ENCODE measurements at places on chromosomes 6 and 20.
A peak's percentile ranks its signal among the peaks of the same experiment; 100 is the strongest.

GRCh38 chr20:30288346-30288745, 969.1 kb upstream of the DEFB115 start:
- no peak for DNase-seq

DNA sequence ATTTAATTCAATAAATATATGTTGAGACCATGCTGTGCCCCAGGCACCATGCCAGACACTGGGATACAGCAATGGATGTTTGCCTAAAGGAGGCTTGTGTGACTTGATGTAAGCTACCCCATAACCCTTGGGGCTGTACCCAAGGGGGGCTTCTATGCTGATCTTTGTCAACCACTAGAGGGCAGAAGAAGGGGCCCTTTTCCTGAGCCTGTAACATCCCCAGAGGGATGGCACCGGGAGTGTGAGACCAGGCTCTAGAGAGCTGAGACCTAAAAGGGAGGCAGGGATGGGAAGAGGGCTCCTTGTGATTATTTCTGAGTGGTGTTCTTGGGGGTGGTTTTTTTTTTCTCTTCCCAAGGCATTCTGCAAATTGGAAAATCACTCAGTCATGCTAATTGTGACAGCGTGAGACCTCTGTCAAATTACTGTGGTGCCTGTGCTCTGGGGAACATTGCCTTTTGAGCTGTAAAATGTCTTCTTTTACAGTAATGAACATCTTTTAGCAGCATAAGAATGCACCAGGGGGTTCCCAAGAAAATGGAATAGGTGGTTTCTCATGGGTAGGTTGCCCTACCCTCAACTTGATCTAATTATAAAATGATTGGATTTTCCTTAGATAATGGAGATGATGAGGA, 138.7 kb upstream of the SLC24A3 start:
- DNase-seq: no peak

- DNase-seq: no peak
These were observed 333.4 kb downstream of the THBS2 start for GRCh38 chr6:168920289-168920688.

- no peak for DNase-seq
These were observed 22.9 kb downstream of the GTF2H5 start for GRCh38 chr6:158191032-158191431.

DNA sequence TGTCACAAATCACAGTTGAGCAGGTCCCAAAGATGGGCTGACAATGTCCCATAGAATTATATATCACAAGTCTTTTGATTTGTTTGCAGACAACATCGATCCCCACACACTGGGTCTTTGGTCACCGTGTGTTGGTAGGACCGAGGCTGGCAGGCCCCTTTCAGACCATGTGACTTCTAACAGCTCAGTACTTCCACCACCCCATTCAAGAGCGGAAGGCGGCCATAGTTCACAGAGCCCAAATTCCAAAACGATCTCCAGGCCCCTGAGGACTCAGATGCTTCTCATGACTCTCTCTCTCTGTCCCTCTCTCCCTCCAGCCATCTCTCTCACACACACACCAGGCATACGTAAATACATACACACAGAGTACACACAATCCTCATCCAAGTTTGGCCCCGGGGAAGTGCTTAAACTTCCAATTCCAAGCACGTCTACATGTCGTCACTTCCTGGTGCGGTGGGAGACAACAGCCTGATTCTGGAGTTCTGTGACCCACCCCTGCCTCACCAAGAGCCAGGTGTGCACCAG, 155.9 kb upstream of the INSM1 start:
- DNase-seq: no peak

- DNase-seq: no peak
These were observed 38.0 kb upstream of the GMPR start for GRCh38 chr6:16200321-16200883.

DNA sequence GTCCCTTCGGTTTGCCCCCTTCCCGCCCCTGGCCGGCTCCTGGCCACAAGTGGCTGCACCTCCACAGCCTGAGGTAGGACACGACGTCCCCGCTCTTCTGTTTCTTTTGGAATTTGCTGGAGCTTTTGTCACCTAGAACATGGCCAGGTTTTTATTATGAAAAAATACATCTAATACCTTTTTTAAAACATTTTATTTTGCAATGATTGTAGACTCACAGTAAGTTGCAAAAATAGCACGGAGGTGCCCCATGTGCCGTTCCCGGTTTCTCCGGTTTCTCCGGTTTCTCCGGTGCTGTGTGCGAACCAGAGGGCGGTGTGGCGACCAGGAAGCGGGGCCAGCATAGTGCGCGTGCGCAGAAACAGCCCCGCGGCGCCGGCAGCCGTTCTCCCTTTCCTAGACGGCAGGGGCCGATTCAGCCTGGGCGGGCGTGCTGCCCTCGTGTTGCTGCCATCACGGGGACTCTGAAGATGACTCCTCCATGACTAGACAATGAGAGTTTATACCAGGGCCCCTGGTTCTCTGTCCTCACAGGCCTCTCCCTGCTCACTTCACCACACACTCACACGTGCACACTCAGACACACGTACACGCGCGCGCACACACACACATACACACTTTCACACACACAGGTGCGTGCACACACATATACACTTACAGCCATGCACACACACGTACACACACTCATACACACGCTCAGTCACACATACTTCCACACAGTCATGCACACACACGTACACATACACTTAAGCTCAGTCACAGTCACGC, 102.1 kb downstream of the TMEM242 start:
- peak; percentile 68 for DNase-seq

GRCh38 chr20:56383334-56383733, 8.7 kb downstream of the AURKA start:
- DNase-seq: no peak

- no peak for DNase-seq
These were observed 325.6 kb upstream of the EYS start for GRCh38 chr6:66032626-66033025.

GRCh38 chr6:52994839-52995088, 320 bp downstream of the GSTA4 start:
- no peak for DNase-seq

DNA sequence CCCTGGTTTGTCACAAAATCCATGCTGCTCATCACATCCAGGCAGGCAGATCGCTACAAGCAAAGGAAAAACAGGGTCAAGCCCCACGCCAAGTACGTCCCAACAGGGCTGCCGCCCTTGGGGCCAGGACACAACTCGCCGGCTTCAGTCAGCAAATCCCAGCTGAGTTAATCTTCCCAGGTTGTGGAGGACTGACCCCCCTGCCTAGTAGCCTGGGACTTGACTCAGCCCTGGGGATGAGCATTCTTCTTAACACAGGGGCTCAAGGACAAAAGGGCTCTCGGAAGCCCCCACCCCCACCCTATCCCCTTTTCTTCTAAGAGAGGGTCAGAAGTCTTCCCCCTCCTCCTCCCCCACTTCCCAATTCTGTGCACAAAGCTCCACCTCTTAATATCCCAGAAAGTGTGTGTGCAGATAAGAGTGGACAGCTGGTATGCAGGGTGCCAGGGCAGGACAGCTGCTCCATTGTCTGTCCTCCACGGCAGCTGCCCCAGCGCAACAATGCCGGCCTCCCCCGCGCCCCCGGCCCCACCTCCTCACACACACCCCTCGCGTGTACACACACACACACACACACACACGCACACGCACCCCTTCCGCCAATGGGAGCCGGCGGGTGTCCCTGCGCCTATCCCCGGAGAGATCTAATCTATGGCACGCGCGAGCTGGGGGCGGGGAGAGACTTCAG, 4.5 kb downstream of the DLL1 start:
- no peak for DNase-seq
